ENCODE measurements at places on chromosomes 2 and 18.
A peak's percentile ranks its signal among the peaks of the same experiment; 100 is the strongest.

DNA sequence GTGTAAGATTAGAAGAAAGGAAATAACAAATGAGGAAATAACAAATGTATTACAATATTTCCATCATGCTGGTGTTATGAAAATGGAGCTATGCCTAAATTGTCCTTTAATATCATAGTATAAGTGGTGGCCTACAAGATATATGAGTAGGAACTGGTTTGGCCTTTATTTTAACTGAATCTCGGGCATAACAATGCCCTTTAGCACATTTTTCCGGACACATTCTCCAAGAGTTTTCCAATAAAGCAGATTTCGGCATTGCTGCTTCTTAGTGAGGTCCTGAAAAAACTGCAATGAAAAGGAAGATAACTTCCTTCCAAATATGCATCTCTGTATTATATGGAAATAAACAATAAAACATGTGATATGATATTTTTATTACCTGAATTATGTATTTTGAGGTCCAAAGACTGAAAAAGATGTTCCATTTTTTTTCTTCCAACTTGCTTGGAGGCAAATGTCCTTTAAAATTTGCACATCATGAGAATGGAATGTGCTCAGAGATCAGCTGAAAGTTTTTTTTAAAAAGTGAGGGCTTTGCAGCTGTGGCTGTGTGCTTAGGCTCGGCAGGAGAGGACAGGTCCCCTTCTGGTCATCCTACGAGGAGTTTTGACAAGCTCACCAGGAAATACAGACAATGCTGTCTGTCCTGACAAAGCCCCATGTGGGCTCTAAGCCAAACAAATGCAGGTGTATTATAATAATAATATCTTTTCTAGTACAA lies 132.3 kb upstream of the RND3 start:
- DNase-seq: peak; percentile 22

- DNase-seq: no peak
Observed at GRCh38 chr2:88196490-88197087, 26.4 kb downstream of the THNSL2 start.

DNA sequence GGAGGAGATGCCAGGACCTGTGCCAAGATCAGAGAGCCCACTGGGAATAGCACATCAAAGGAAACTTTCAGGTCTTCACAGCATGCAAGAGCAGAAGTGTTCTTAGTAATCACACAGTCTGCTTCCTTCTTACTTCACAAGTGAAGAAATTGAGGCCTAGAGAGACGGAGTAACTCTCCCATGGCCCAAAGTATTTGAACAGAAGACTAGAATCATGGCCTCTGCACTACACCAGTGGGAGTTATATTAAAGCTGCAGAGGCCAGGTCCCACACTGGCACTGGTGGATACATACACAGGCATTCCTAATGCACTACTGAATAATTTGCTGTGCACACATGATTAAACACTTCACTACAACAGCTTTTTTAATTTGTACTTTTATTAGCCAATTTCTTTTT lies 107.6 kb upstream of the RMP24 start:
- no peak for DNase-seq

DNA sequence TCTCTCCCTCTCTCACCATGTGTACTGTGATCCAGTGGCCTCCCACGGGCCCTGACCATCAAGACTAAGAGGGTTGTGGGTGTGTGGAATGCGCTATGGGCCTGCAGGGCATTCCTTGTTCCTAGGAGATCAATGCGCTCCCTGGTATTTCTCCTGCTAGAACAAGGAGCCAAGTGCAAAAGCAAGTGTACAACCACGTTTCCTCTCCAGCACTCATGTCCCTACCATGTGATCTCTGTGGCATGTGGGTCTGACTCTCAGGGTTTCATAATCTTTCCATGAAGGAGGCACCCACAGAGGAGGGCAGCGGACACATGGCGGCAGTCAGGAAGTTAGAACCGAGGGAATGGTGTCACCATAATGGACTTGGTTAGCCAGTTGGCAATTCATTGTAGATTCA lies 91.4 kb downstream of the MAPK4 start:
- DNase-seq: no peak

DNA sequence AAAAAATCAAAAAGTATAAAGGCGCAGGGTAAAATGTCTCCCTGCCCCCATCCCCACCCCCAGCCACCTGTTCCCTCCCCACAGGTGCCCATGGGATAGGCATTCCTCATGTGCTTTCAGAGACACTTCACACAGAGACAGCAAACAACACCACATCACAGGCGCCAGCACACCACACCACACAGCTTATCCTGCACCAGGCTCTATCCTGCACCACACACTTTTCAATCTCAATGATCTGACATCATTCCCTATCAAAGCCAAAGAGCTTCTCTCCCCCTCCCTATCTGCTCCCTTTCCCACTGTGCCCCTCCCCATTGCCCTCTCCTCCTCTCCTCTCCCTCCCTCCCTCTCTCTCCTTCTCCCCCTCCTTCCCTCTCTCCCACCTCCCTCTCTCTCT lies 15.5 kb downstream of the FAM178B start:
- DNase-seq: no peak
